ENCODE measurements at places on chromosomes 7 and 10.

DNA sequence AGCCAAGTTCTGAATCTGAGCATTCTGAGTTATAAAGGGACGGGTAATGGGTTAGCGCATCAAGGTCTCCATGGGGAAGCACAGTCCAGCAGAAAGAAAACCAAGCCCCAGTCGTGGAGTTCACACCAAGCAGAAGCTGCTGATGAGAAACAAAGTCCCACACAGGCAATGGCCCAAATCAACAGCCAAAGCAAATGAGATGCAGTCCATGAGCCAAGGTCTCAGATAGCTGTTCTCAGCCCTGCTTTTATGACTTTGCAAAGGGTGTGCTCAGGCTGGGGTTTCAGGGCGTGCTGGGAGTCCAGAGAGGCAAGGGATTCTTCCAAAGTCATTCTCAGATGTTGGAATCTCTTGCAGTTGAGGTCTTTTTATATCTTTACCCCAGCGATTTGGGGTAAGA lies 32.0 kb downstream of the THNSL1 start:
- no peak for DNase-seq

DNA sequence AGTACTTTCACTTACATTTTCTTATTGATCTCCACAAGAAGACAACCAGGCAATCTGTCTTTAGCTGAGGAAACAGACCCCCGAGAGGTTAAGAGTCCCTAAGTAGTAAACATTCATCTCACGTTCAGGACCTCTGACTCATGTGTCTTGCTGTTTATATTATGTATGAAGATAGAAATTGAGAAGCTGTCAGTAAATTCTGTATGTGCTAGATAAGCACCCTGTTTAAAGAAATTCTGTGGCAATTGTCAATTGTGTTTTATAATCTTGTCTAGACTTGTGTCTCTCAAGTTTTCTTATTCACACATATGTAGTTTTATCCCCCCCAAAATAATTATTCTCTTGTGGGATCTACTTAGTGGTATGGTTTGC lies 14.5 kb downstream of the ADK start:
- no peak for DNase-seq

DNA sequence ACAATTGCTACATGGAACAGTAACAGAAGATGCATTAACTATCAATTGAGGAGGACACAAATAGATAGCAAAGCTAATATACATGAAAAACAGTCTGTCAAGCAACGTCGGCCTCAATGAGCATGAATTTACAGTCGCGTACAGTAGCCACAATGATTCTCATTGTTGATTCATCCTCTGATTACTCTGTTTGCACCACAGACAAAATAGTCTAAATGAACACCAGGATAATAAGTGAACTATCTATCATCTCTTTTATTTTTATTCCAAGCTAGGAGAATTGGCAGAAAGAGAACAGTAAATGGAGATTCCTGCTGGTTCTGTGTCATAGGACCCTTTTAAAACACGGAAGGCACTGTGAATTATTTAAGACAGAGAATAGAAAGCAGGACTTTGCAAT lies 108.5 kb downstream of the EVX1 start:
- DNase-seq, result no peak

- DNase-seq, result no peak
Measured at GRCh38 chr10:43293677-43294057, 26.8 kb upstream of the RASGEF1A start.

DNA sequence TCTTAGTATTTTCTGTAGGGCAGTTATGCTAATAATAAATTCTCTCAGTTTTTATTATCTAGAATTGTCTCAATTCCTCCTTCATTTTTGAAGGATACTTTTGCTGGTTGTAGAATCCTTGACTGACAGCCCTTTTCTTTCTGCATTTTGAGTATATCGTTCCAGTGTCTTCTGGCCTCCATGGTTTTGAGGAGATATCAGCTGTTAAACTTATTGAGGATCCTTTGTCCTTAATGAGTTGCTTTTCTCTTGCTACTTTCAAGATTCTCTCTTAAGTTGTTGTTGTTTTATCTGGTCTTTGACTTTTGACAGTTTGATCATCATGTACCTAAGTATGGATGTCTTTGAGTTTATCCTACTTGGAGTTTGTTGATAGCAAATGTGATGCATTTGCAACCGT lies 8.9 kb upstream of the GJC3 start:
- DNase-seq, result no peak

DNA sequence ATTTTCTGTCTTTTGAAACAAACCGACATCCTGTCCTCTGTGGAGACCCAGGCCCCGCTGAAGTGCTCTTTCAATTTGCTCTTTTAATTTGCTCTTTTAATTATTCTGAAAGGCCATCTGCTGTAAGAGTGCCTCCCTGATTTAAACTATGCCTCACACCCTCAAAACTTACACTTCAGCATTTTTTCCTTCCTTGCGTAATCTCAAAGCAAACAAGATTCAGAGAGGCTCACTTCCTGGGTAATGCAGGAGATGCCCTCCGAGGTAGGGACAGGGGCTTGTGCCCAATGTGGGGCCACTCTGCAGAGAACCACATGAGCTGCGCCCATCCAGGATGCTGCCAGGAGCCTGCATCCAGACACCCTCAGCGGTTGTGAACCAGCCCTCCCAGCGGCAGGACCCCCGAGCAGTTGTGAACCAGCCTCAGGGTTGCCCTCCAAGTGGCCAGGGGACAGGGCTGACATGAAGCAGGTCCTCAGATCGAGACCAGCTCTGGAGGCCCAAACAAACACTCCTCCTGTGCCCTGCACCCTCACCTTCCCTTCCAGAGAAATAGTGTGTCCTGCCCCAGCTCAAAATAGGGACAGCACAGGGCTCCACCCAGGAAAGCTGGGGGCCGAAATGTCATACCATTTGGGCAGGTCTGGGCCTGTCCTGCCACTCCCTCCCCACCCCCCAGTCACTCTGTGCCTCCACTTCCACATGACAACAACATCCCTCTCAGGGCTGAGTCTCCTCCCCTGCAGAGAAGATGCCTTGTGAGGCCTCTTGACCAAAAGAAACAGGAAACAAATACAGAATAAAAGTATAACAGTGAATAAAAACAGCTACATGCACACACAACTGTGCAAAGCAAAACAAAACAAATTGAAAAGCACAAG lies 190.4 kb downstream of the PTPRN2 start:
- DNase-seq, result no peak

- no peak for DNase-seq
Measured at GRCh38 chr10:123938890-123939289, 47.3 kb upstream of the CPXM2 start.

DNA sequence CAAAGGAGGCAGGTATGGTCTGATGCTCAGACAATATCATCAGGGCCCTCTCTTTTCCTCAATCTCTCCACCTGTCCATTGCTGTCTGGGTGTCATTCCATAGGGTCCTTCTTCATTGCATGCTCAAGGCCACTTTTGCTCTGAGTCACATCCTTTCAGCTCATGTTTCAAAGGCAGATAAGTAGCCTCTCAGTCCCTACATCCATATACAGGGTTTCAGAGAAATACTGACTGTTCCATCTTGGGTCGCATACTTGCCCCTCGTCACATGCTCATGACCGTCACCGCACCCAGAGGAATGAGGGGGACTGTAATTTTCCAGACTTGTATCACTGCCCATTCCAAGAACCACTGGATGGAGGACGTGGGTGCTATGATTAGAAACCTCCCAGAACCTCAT lies 93.4 kb downstream of the FAM107B start:
- no peak for DNase-seq

GRCh38 chr10:47109906-47110305 lies 190.1 kb upstream of the GDF10 start:
- DNase-seq, result no peak

GRCh38 chr7:77354484-77354883 lies 61.7 kb downstream of the GSAP start:
- no peak for DNase-seq

DNA sequence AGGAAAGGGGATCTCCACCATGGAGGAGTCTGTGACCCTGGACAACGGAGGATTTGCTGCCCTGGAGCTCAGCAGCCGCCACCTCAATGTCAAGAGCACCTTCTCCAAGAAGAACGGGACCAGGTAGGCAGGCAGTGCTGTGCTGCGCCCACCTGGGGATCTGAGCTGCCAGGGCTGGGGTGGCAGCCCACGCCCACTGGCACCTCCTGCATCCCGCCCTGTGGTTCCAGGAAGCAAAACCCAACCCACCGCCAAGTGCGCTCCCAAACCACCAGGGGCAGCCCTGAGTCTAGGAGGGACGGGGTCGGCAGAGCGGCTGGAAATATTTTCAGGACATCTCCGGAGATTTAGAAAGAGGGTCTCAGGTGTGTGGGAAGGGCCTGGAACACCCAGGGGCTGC lies 440.3 kb upstream of the FOXK1 start:
- DNase-seq, result no peak

DNA sequence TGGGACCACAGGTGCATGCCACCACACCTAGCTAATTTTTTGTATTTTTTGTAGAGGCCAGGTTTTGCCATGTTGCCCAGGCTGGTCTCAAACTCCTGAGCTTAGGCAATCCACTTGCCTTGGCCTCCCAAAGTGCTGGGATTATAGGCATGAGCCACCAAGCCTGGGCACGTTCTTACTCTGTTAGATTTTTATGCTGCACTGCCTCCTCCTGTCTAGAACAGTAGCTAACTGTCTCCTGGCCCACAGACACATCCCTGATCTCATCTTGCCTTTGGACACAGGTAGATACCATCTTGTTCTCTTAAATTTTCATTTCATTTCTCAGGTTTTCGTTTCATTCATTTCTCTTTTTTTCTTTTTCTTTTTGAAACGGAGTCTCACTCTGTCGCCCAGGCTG lies 41.1 kb downstream of the BLVRA start:
- DNase-seq, result no peak

DNA sequence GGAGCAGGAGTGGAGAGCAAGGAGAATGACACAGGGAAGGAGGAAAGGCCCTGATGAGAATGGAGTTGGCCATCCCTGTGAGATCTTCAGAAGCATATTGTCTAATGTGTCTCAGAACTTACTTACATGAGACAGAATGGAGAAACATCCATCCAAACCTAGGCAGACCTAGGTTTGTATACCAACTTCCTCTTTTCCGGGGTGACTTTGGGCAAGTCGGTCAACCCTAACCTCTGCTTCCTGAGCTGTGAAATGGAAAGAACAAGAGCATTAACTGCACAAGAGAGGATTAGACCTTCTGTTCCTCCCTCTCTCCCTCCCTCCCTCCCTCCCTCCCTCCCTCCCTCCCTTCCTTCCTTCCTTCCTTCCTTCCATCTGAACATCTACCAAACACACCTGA lies 4.5 kb downstream of the GHRHR start:
- DNase-seq, result no peak

DNA sequence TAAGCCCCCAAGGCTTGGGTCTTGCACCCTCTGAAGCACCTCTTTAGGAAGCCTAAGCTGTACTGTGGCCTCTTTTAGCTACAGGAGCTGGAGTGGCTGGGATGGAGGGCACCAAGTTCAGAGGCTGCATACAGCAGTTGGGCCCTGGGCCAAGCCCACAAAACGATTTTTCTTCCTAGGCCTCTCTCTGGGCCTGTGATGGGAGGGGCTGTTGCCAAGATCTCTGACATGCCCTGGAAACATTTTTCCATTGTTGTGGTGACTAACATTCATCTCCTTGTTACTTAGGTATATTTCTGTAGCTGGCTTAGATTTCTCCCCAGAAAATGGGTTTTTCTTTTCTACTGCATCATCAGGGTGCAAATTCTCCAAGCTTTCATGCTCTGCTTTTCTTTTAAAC lies 375.7 kb upstream of the NPSR1 start:
- no peak for DNase-seq

- DNase-seq, result no peak
Measured at GRCh38 chr7:16668049-16668858, 22.3 kb downstream of the BZW2 start.

DNA sequence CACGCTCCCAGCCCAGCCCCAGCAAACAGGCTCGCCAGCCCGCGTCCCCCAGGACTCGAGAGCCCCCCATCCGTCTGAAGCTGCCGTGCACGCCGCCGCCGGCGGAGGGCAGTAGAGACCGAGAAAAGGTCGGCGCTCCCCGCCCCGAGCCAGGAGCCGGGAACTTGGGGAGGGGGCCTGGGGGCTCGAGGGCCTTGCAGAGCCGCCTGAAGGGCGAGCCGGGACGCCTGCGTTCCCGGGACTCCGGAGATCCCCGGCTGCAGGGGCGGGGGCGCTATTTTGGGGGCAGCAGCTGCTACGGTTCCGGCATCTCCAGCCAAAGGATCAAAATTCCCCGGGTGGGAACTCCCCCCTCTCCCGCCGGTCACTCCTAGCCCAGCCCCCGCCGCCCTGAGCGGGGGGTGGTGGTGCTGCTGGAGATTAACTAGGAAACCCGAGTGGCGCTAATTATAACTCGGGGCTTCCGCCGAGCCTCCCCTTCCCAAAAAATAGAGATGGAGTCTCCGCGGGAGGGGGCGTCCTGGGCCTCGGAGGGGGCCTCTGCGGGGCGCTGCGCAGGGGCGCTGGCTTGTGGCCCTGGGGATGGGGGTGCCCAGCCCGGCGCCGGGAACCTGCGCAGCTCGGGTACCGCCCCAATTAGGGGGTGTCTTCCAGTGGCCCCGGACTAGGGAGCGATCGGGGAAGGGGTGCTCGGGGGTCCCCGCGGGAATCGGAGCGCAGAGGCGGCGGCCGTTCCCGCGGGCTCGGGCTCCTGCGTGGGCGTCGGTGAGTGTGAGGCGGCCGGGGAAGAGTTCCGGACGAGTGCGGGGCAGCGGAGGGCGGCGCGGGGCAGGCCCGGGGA lies 608 bp downstream of the ACHE start:
- DNase-seq, result peak; percentile 37

GRCh38 chr10:130012129-130012528 lies 48.1 kb upstream of the EBF3 start:
- DNase-seq, result no peak

- DNase-seq, result no peak
Measured at GRCh38 chr10:126497672-126498071, 109.4 kb upstream of the ADAM12 start.

GRCh38 chr7:139634087-139634486 lies 110.6 kb downstream of the CLEC2L start:
- no peak for DNase-seq
